ENCODE measurements at places on chromosomes 4 and X.

GRCh38 chr4:79199743-79200142 is 126.1 kb downstream of the NAA11 start:
- no peak for DNase-seq

DNA sequence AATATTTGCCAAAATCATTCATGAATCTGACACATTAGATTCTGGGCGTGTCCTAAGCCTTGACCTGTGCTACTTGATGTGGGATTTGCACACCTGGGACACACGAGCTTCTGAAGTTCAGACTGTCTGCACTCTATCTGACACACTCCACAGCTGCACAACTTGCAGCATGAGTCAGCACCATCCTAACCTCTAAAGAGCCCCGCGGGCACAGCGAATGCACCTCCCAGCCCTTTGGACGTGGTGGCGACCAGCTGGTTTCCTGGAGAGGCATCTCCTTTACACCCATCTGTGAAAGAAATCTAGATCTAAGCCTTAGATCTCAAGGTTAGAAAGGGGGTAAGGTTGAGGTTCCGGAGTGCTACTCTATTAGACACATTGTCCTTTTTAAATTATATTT is 69.2 kb downstream of the SORBS2 start:
- DNase-seq, result no peak

DNA sequence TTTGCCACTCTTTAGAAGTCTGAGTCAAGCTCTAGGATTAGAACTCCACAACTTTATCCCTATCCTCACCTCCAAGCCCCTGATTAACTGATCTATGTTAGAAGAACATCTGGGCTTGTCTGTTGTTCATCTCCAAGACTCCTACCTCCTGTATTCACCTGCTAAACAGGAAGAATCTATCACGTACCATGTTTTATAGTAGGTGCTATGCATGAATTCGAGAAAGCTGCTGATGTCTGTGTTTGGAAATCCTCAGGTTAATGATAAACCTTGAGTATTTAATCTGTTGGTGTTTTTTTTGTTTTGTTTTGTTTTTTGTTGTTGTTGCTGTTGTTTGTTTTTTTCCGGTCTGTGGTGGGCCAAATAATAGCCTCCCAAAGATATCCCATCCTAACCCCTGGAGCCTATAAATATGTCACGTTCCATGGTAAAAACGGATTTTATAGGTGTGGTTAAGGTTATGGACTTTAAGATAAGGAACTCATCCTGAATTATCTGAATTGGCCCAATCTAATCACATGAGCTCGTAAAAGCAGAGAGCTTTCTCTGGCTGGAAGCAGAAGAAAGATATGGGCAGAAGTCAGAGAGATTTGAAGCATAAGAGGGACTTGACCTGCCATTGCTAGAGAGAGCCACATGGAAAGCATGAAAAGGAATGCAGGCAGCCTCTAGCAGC is 101.2 kb upstream of the DUSP21 start:
- DNase-seq, result no peak

- DNase-seq, result no peak
Observed at GRCh38 chr4:175422331-175422730, 389.7 kb downstream of the GPM6A start.

GRCh38 chr4:109434007-109434971 is 674 bp downstream of the SEC24B start:
- DNase-seq, result no peak
